ENCODE measurements at places on chromosomes 5 and 9. TPM values are rescaled to one million over a fixed set of nuclear protein-coding genes. Genes with fewer than 3 reads are reported as not detected.

GRCh38 chr9:108196332-108197007, 659.3 kb downstream of the ACTL7B start:
- no peak overlapping the region for H3K4me3 ChIP-seq
- H3K36me3 ChIP-seq = no peaks in the 10 kb centered on the region
- H3K27me3 ChIP-seq = no peaks in the 10 kb centered on the region
- no peak overlapping the region for H3K27ac ChIP-seq
- H3K4me1 ChIP-seq = no peaks in the 10 kb centered on the region
- DNase-seq = no peak

DNA sequence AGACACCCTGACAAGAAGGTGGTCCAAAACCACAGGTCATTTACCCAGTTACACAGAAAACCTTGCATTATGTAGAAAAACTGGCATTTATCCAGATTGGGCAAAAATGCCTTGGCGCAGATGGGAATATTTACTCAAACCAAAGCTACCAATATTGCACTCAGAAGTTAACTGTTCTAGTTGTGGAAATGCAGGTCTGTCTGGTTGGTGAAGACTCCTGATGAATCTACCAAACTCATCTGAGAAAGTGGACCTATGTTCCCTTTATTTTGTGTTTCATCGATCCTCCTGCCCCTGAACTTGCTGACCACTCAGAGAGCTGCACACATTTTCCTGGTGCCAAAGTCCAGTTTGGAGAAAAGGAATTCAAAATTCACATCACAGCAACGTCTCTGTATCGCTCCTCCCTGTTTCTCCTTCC, 85.2 kb upstream of the ALDH1A1 start:
- no peaks in the 10 kb centered on the region for H3K36me3 ChIP-seq
- no peak overlapping the region for H3K27ac ChIP-seq
- no peaks in the 10 kb centered on the region for H3K27me3 ChIP-seq
- no peak overlapping the region for H3K4me3 ChIP-seq

Gene PDE6A
- total RNA-seq = not detected

Gene SRD5A1
- 3.4 TPM for total RNA-seq
